Heart left ventricle (tissue), 16 donors: ENCODE measurements at places on chromosomes 6 and 20. TPM values are rescaled to one million over a fixed set of nuclear protein-coding genes. Genes with fewer than 3 reads are reported as not detected.
A peak's percentile ranks its signal among the peaks of the same experiment; 100 is the strongest.

DNA sequence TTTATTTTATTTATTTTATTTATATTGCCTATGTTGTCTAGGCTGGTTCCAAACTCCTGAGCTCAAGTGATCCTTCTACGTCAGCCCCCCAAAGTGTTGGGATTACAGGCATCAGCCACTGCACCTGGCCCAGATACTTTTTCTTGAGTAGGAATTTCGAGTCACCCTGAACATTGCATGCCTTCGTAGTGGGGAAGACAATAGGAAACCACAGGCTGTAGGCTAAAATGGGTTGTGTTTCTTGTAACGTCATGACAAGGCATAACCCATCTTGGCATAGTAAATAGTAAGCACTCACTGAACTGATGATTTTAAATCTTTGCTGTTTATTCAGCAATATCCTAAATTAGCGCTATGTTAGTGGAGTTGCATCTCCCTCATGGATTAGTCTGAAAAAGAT lies 34.9 kb downstream of the PTPN1 start:
- H3K4me3 ChIP-seq: no peak overlapping the region
- DNase-seq: no peak
- no peak overlapping the region for H3K27ac ChIP-seq
- H3K36me3 ChIP-seq: no peaks in the 10 kb centered on the region
- H3K27me3 ChIP-seq: no peaks in the 10 kb centered on the region
- H3K4me1 ChIP-seq: peaks cover 75% of the 10 kb centered on the region

DNA sequence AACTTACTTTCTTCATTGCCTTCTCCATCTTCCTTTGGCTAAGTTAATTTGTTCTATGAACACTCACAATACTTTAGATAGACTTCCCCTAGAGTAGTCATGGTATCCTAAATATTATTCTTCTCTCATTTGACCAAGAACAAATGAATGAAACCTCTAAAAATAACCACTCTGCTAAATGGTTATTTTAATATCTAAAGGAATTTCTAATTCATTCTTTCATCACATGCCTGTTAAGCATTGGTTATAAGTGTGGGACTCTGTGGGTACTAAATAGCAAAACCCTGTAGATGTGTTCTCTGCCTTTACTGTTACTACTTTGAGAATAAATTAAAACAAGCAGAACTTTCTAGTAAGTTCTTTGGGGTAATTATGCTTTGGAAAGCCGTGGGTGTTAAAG lies 138.9 kb downstream of the EYA4 start:
- DNase-seq: no peak
- H3K4me3 ChIP-seq: no peak overlapping the region
- H3K27ac ChIP-seq: no peak overlapping the region
- H3K36me3 ChIP-seq: no peaks in the 10 kb centered on the region
- no peaks in the 10 kb centered on the region for H3K4me1 ChIP-seq

- H3K27me3 ChIP-seq: no peaks in the 10 kb centered on the region
- no peak overlapping the region for H3K27ac ChIP-seq
- no peaks in the 10 kb centered on the region for H3K4me1 ChIP-seq
- peaks cover 37% of the 10 kb centered on the region for H3K36me3 ChIP-seq
Measured at GRCh38 chr6:8420031-8420588, 15.2 kb downstream of the SLC35B3 start.

DNA sequence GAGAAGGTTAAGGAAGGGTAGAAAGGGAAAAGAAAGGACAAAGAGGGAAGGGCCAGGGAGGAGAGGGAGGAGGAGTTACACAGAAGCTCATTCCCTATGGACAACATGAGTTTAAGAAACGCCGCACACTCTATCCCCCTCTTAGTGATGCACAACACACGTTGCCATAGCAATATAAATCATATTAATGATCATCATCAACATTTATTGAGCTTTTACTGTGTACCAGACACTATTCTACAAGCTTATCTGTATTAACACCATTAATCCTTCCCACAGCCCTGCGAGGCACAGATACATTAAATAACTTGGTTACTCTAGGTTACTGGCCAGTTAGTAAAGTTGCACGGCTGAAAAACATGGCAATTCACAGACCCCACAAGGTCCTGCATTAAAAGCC lies 234.8 kb downstream of the PTPRT start:
- no peak overlapping the region for H3K27ac ChIP-seq
- no peaks in the 10 kb centered on the region for H3K36me3 ChIP-seq
- no peaks in the 10 kb centered on the region for H3K27me3 ChIP-seq
- no peak overlapping the region for H3K4me3 ChIP-seq
- no peak for DNase-seq

Gene ADGRF5
- 34.1 TPM for total RNA-seq

Gene ULBP1
- 0.47 TPM for total RNA-seq

- no peak for DNase-seq
- H3K4me3 ChIP-seq: no peak overlapping the region
- H3K27ac ChIP-seq: no peak overlapping the region
- no peaks in the 10 kb centered on the region for H3K4me1 ChIP-seq
- H3K36me3 ChIP-seq: no peaks in the 10 kb centered on the region
- H3K27me3 ChIP-seq: no peaks in the 10 kb centered on the region
Measured at GRCh38 chr6:54099225-54099624, 12.0 kb upstream of the MLIP start.

GRCh38 chr20:23569570-23569969 lies 1.3 kb upstream of the CST9L start:
- no peak overlapping the region for H3K27ac ChIP-seq
- no peaks in the 10 kb centered on the region for H3K4me1 ChIP-seq
- no peak for DNase-seq
- H3K36me3 ChIP-seq: no peaks in the 10 kb centered on the region
- no peaks in the 10 kb centered on the region for H3K27me3 ChIP-seq

- no peak for DNase-seq
- no peaks in the 10 kb centered on the region for H3K27me3 ChIP-seq
- H3K4me3 ChIP-seq: no peak overlapping the region
- no peaks in the 10 kb centered on the region for H3K36me3 ChIP-seq
- no peak overlapping the region for H3K27ac ChIP-seq
- H3K4me1 ChIP-seq: no peaks in the 10 kb centered on the region
Measured at GRCh38 chr20:51360451-51361201, 181.9 kb downstream of the NFATC2 start.

DNA sequence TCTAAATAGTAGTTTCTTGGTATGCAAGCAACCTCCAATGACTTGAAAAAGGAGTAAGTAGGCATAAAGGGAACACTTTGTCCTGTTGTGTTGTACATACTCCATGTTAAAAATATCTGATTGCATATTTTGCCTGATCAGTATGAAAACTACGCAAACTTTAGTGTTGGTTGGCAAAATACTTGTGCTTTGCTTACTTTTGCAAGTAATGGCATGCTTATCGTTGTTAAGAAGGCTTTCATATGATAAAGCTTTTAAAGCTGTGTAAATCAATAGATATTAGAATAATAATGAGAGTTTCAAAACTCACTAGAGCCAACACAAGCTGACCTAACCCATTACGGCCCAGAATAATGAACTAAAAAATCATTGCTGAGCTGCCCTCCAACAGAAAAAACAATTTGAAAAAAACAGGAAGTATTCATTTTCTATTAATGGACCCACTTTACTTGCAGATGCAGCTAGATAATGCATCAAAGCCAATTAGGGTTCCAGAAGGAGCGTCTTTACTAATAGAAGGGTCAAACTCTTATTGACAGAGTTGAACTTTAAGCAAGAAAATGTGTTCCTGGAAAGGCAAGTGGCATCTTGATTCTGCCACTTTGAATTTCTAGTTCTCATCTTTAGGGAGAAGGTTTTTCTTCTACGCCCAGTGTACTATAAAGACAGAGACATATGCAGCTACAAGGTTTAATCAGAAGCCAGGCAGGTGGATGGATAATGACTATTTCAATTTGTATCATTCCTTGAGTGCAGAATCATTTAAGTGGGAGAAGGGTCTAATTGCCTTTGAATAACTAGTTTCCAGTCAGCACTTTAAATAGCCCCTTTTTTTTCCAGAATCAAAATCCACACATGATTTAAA lies 82.2 kb downstream of the SNAP25 start:
- no peak for DNase-seq
- no peaks in the 10 kb centered on the region for H3K27me3 ChIP-seq
- H3K27ac ChIP-seq: no peak overlapping the region

DNA sequence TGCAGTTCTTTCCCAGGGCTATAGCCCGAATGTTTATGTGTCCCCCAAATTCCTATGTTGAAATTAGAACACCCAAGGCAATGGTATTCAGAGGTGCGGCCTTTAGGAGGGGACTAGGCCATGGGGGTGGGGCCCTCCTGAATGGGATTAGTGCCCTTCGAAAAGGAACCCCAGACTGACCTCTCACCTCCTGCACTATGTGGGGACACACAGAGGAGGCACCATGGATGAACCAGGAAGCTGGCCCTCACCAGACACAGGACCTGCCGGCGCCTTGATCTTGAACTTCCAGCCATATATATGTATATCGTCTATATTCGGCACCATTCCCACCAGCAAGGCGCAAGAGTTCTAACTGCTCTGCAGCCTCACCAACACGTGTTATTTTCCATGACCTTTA lies 101.5 kb upstream of the BHLHE23 start:
- no peak overlapping the region for H3K27ac ChIP-seq
- H3K36me3 ChIP-seq: no peaks in the 10 kb centered on the region
- H3K4me3 ChIP-seq: no peak overlapping the region

GRCh38 chr20:59794555-59794954 lies 138.9 kb downstream of the SYCP2 start:
- H3K27me3 ChIP-seq: no peaks in the 10 kb centered on the region
- H3K27ac ChIP-seq: no peak overlapping the region
- no peaks in the 10 kb centered on the region for H3K36me3 ChIP-seq

- H3K27ac ChIP-seq: peak overlapping the region; percentile 90
- H3K36me3 ChIP-seq: peaks cover 16% of the 10 kb centered on the region
- H3K4me1 ChIP-seq: peaks cover 9% of the 10 kb centered on the region
- peak overlapping the region; percentile 93 for H3K4me3 ChIP-seq
Measured at GRCh38 chr6:35343092-35343834, 905 bp downstream of the PPARD start.

- no peak overlapping the region for H3K4me3 ChIP-seq
- no peaks in the 10 kb centered on the region for H3K27me3 ChIP-seq
- no peak overlapping the region for H3K27ac ChIP-seq
- no peaks in the 10 kb centered on the region for H3K36me3 ChIP-seq
- no peak for DNase-seq
Measured at GRCh38 chr20:43755390-43755789, 28.6 kb upstream of the GTSF1L start.
